Peyer's patch (tissue), 4 donors: ENCODE measurements at places on chromosomes 16 and 17. TPM values are rescaled to one million over a fixed set of nuclear protein-coding genes. Genes with fewer than 3 reads are reported as not detected.

- no peak for DNase-seq
- H3K27ac ChIP-seq = no peak overlapping the region
- H3K4me1 ChIP-seq = peaks cover 5% of the 10 kb centered on the region
- H3K36me3 ChIP-seq = no peaks in the 10 kb centered on the region
Observed at GRCh38 chr17:72839131-72839725, 253.3 kb downstream of the SLC39A11 start.

GRCh38 chr16:20319406-20319805 lies 7.9 kb downstream of the GP2 start:
- H3K4me3 ChIP-seq = no peak overlapping the region
- no peaks in the 10 kb centered on the region for H3K36me3 ChIP-seq
- H3K27ac ChIP-seq = no peak overlapping the region

DNA sequence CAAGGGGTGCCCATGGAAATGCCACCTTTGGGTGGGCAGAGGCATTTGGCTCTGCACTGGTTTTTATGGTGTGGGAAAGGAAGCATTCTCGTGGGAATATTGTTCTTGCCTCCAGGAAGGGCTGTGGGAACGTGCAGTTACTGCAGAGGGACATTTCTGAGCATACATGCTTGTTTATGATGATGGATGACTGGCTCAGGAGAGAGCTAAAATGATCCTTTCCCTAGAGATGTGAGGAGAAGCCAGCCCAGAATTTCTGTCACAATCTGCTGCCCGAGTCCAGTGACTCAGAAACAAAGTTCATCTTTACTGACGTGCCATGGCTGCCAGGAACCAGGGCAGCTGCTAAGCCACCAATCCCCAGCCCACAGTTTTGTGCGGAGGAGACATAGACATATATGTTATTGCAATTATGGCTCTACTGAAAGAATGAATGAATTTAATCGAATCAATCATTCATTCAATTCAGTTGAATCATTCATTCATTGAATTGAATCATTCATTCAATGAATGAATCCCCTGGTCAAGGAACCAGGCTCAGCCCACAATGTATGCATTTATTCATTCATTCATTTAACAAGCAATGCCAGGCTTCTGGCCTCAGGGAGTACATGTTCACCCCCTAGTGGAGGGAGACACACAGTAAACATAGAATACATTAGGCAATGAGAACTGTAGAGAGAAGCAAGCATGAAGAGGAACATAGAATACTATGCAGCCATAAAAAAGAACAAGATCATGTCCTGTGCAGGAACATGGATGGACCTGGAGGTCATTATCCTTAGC lies 414.4 kb upstream of the HSBP1 start:
- no peaks in the 10 kb centered on the region for H3K36me3 ChIP-seq
- H3K27ac ChIP-seq = no peak overlapping the region
- DNase-seq = no peak

DNA sequence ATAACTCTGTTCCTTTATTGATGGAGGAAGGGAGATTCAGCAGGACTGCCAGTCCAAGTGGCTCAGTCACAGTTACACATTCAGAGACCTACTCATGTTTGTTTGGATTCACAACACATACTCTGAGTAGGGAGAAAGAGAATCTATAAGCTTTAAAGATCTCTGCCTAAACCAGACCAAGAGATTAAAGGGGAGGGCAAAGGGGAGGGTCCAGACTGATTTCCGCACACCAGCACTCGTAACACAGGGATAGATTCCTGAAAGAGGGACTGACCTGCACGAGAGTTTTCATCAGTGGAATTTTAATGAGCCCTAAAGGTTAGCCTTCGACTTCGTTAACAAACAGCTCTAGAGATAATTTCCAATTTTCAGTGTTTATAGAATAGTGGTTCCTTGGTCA lies 71.7 kb upstream of the PMFBP1 start:
- H3K36me3 ChIP-seq = no peaks in the 10 kb centered on the region
- H3K27ac ChIP-seq = no peak overlapping the region
- no peaks in the 10 kb centered on the region for H3K4me1 ChIP-seq
- H3K4me3 ChIP-seq = no peak overlapping the region

DNA sequence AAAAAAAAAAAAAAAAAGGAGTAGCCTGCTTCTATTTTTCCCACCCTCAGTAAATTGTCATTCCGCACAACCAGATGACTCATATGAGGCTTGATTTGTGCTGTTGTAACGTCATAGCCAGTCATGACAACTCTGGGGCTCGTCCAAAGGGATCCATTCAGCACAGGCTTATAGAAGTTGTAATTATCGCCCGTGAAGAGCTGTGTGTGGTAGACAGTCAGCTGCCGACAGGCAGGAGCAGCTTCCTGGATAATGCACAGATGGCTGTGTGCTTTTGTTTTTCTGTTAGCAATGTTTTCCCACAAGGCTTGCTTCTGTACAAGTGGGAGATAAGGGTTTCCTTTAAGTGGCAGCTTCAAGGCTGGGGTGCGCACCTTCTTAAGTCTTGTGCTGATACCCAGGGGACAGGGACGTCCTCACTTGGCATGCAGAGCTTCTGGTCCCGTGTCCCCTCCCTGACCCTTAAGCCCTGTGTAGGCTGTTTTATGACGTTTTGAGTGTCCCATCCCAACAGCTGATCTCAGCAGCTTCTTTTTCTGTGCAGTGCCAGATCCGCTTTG lies 26.0 kb downstream of the SNX29 start:
- DNase-seq = no peak
- peaks cover 7% of the 10 kb centered on the region for H3K36me3 ChIP-seq
- H3K27ac ChIP-seq = no peak overlapping the region
- H3K4me3 ChIP-seq = no peak overlapping the region
- H3K27me3 ChIP-seq = no peaks in the 10 kb centered on the region

GRCh38 chr17:65559461-65559803 lies 2.0 kb downstream of the AXIN2 start:
- H3K27ac ChIP-seq = peak overlapping the region; percentile 73
- no peak for DNase-seq
- peaks cover 46% of the 10 kb centered on the region for H3K4me1 ChIP-seq
- H3K4me3 ChIP-seq = peak overlapping the region; percentile 97
- H3K36me3 ChIP-seq = no peaks in the 10 kb centered on the region

- H3K4me1 ChIP-seq = no peaks in the 10 kb centered on the region
- H3K27me3 ChIP-seq = no peaks in the 10 kb centered on the region
- H3K4me3 ChIP-seq = no peak overlapping the region
- DNase-seq = no peak
Observed at GRCh38 chr16:69538808-69539207, 27.0 kb upstream of the NFAT5 start.

GRCh38 chr16:7369204-7369603 lies 36.6 kb downstream of the RBFOX1 start:
- H3K4me3 ChIP-seq = no peak overlapping the region
- H3K27ac ChIP-seq = no peak overlapping the region
- no peaks in the 10 kb centered on the region for H3K36me3 ChIP-seq

GRCh38 chr17:82241926-82242697 lies 13.3 kb downstream of the SLC16A3 start:
- no peak overlapping the region for H3K4me3 ChIP-seq
- H3K27ac ChIP-seq = peak overlapping the region; percentile 74
- no peaks in the 10 kb centered on the region for H3K27me3 ChIP-seq
- H3K36me3 ChIP-seq = no peaks in the 10 kb centered on the region

DNA sequence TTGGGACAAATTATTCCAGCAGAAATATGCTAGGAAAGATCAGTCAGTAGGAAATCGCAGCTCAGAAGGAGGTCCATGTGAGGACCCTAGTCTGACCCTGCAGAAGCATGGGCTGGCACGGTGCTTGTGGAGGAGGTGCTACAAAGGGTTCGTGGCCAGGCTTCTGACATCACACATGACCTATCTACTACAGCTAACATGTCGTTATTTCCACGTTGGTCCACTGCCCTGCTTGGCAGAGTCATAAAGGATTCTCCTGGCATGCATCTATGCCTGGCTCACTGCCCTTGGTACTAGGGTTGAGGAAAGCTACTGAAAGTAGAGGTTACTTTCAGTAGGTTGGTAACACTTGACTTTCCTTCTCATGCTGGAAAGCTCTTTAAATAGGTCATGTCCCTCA lies 118.1 kb upstream of the SHISA6 start:
- no peaks in the 10 kb centered on the region for H3K36me3 ChIP-seq
- DNase-seq = no peak
- no peak overlapping the region for H3K4me3 ChIP-seq
- no peaks in the 10 kb centered on the region for H3K27me3 ChIP-seq
- no peaks in the 10 kb centered on the region for H3K4me1 ChIP-seq

DNA sequence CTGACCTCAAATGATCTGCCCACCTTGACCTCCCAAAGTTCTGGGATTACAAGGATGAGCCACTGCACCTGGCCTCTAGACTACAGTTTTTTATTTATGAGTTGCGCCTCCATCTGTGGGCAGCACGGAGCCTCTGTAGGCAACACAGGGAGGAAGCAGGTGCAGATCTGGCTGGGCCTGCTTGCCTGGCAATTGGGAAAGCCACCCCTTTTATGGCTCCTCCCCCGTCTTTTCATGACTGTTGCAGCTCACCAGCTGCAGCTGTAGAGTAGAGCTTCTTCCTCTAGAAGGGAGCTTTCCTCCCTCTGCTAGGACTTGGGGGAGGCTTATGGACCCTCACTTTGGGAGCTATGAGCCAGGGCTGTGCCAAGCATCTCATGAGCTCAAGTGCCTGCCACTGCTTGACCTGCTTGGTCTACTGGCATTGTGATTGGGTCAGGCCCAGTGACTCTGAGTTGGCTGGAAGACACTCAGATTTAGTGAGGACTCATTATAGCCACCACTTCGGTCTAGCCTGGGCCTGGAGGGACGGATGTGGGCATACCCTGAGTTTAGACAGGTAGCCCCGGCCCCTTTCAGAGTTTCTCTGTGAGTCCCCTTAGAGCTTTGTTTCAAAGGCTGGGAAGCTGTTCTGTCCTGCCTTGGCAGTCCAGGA lies 6.9 kb upstream of the SLC7A6 start:
- no peak for DNase-seq
- no peak overlapping the region for H3K4me3 ChIP-seq
- H3K27ac ChIP-seq = peak overlapping the region; percentile 70

GRCh38 chr17:77036841-77037381 lies 103.9 kb upstream of the SEC14L1 start:
- no peak overlapping the region for H3K4me3 ChIP-seq
- H3K27ac ChIP-seq = no peak overlapping the region
- H3K4me1 ChIP-seq = no peaks in the 10 kb centered on the region
- no peaks in the 10 kb centered on the region for H3K36me3 ChIP-seq
- H3K27me3 ChIP-seq = no peaks in the 10 kb centered on the region

GRCh38 chr17:75832164-75832651 lies 12.0 kb downstream of the UNC13D start:
- no peaks in the 10 kb centered on the region for H3K27me3 ChIP-seq
- no peaks in the 10 kb centered on the region for H3K4me1 ChIP-seq
- H3K4me3 ChIP-seq = no peak overlapping the region

DNA sequence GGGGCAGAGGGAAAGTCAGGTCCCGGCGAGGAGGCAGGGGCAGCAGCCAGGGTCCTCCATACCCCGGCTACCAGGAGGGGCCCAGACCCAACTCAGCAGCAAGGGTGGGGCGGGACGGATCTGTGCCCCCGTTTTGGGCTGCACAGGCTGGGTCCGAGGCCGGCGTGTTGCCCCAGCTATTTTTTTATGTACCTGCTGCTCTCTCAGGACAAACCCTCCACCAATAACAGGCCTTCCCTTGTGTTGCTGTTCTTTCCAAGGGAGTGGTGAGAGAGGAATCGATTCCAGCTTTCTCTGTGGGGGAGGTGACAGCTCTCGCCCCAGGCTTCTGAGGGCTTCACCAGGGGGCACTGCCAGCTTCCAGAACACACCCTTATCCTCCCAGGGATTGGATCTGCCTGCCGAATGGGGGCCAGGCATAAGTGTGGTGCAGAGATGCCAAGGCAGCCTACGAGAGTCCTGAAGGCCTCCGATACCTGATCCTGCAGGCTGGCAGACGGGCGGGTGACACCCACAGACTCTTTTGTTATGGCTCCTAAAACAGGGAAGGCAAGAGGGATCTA lies 22.3 kb downstream of the RTN4RL1 start:
- no peak for DNase-seq
- no peaks in the 10 kb centered on the region for H3K36me3 ChIP-seq
- H3K4me3 ChIP-seq = no peak overlapping the region
- H3K27me3 ChIP-seq = no peaks in the 10 kb centered on the region

- no peaks in the 10 kb centered on the region for H3K4me1 ChIP-seq
- H3K27me3 ChIP-seq = peaks cover 20% of the 10 kb centered on the region
- DNase-seq = no peak
- no peaks in the 10 kb centered on the region for H3K36me3 ChIP-seq
- H3K4me3 ChIP-seq = peak within 1 kb of the TSS; percentile 8
Observed at GRCh38 chr17:181245-182049, at the start of gene DOC2B. Gene DOC2B, minus strand, starts transcription at chr17:181650. Its CDS starts 171 bp downstream, at chr17:181479.

GRCh38 chr17:36934692-36935630 lies 2.3 kb upstream of the LHX1 start:
- H3K27me3 ChIP-seq = peaks cover 95% of the 10 kb centered on the region
- H3K4me1 ChIP-seq = peaks cover 72% of the 10 kb centered on the region
- H3K4me3 ChIP-seq = no peak overlapping the region
- H3K36me3 ChIP-seq = no peaks in the 10 kb centered on the region
- H3K27ac ChIP-seq = no peak overlapping the region

GRCh38 chr16:88917146-88917914 lies 50.9 kb upstream of the PABPN1L start:
- no peaks in the 10 kb centered on the region for H3K36me3 ChIP-seq
- H3K4me3 ChIP-seq = no peak overlapping the region
- H3K27me3 ChIP-seq = no peaks in the 10 kb centered on the region

DNA sequence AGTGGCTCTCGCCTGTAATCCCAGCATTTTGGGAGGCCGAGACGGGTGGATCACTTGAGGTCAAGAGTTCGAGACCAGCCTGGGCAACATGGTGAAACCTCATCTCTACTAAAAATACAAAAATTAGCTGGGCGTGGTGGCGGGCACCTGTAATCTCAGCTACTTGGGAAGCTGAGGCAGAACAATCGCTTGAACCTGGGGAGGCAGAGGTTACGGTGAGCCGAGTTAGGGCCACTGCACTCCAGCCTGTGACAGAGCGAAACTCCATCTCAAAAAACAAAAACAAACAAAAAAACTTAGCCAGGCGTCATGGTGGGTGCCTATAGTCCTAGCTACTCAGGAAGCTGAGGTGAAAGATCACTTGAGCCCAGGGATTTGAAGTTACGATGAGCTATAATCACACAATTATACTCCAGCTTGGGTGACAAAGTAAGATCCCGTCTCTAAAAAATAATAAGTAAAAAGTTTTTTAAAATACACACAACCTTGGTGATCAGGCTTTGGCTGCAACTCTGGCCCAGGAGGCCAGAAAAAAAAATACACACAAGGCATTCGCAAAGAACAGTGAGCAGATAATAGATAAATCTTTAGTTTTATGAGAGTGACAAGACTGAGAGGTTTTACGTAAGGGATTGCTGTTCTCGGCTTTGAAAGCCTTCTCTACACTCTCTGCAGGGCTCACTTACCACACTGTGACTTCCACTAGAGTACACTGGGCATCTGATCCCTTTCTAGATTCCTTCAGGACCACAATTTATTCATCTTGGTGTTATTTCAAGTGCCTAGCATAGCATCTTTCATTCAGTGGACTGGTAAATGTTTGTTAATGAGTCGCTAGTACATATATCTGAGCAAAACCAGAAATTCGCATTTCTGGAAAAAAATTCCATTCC lies 5.9 kb downstream of the GSPT1 start:
- H3K4me3 ChIP-seq = no peak overlapping the region
- H3K4me1 ChIP-seq = peaks cover 47% of the 10 kb centered on the region
- DNase-seq = no peak
- H3K27ac ChIP-seq = no peak overlapping the region

Gene RHOT1
- total RNA-seq = 31.4 TPM

Gene PCGF2
- total RNA-seq = 9.6 TPM

Gene IQCK
- 11.6 TPM for total RNA-seq

Gene CCDC137
- total RNA-seq = 27.2 TPM

Gene KCNG4
- total RNA-seq = not detected

Gene TPSG1
- total RNA-seq = 36.4 TPM

Gene KRTAP2-2
- total RNA-seq = not detected

Gene TBC1D3I
- 0.70 TPM for total RNA-seq

Gene PPL
- total RNA-seq = 50.0 TPM

Gene SLX4
- total RNA-seq = 13.4 TPM

Gene KRTAP3-1
- total RNA-seq = not detected

Gene ZP2
- 2.3 TPM for total RNA-seq

Gene PPP1R9B
- 28.3 TPM for total RNA-seq
